ENCODE measurements at places on chromosomes 11 and 22.

DNA sequence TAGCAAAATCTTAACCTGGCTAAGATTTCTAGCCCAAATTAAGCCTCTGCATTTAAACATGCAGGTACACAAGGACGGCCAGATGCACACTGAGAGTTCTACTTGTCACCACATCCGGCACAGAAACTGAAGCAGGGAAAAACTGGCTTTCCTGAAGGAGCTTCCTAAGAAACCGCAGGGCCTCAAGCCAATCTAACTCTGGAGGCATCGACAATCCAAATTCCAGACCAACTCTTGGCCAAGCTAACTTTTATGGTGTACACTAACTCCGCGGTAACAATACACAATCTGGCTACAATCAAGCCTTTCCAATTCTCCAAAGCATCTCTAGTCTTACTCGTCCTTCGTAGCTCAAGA, 1.2 kb downstream of the MSANTD2 start:
- no peak for DNase-seq

DNA sequence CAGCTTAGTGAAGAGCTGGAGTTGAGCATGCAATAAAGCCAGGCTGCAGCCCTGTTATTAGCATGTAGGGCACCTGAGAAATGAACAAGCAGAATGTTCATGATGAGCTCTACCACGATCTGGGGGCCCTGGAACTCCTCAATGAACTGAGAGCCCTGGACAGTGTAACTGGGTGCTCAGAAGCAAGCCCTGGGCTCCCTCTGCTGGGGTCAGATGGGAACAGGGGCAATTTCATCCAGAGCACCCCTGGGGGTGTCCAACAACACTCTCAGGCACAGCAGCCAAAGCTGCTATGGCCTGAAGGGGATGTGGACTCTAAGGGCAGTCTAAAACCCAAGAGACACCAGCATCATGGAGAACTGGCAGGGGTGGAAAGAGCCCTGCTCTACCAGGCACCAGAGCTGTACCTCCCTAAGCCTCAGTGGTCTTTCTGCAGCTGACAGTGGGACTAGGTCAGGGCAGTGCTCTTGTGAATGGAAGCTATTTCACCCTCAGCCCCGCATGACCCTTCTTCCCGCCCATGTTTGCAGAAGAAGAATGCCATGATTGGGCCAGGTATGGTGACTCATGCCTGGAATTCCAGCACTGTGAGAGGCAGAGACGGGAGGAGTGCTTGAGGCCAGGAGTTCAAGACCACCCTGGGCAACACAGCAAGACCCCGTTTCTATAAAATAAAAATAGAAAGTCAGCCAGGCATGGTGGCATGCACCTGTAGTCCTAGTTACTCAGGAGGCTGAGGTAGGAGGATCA, 28.9 kb downstream of the THOC5 start:
- no peak for DNase-seq

DNA sequence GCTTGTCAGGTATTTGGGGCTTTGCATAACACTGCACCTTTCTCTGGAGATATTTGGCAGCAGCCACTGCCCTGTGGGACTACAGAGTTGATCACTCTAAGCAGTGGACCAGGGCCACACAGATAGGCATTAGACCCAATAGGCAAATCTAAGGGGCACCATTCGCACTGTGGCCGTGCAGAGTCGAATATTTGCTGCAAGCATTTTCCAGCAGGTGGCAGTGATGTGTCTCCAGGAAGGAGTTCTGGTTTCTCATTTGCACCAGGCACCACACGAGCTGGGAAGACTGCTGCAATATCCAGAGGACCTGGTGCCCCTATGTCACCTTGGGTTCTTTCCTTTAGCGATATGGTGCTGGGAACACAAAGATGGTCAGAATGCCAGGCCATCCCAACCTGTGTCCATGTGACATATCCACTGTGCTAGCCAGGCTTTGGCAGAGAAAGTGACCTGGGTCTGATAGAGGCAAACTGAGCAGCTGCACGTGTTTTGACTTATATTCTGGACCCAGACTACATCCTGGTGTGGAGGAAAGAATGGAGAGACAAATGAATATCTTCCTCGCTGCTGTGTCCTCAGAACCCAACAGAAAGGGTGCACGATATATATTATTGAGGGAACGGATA, 318.7 kb downstream of the BUD13 start:
- DNase-seq, result no peak

DNA sequence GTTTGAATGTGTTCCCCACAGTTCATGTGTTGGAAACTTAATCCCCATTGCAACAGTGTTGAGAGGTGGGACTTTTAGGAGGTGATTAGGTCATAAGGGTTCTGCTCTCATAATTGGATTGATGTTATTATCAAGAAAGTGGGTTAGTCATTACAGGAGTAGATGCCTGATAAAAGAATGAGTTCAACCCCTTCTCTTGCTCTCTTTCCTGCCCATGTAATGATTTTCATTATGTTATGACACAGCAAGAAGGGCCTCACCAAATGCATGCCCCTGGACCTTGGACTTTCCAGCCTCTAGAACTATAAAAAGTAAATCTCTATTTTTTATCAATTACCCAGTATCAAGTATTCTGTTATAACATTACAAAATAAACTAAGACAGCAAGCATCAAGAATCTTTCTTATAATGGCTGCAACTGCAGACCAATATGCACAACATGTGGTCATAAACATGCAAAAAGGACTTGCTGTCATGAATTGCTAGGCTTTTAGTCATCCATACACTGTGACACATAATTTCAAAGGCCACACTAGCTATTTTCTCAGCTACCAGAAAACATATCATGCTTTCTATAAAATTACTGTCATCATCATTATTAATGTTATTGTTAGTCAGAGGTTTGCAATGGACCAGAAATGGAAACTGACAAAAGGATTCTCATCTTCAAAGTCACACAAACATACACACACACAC, 99.9 kb upstream of the GUCY1A2 start:
- no peak for DNase-seq

GRCh38 chr22:21068681-21069276, 23.0 kb downstream of the LRRC74B start:
- no peak for DNase-seq

DNA sequence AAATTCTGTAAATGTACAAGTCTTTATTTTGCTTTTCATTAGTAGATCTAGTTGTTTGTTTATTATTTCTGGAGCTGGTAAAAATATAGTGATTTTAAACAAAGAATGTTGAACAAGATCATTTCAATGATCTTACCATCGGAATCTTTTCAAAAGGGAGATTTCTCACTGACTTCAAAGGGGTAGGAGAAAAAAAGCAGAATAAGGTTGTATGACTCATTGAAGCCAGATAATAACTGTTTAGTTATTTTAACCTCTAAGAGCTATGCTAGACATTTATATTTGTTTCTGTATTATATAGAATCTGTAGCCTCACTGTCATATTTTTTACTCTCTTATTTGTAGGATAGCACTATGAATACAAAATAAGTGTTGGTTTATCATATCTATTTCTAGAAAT, 8.1 kb upstream of the PDE3B start:
- no peak for DNase-seq

DNA sequence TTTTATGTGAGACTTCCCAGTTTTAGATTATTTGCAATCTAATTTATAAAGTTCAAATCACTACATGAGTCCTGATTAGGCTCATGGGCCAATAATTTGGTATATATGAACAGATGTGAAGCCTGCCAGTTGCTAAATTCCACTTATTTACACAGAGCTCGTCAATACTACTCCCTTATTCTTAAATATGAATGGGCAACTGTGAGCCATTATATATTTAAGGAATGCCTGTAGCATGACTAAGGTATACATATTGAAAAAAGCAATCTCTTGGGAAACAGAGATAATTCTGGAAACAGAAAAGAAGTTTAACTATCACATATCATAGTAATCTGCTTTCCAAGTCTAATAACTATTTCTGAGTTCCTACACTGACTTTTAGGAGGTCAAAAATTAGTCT, 27.0 kb downstream of the RBMXL2 start:
- DNase-seq, result no peak

GRCh38 chr11:72114570-72114969, 2.1 kb upstream of the ANAPC15 start:
- DNase-seq, result no peak

DNA sequence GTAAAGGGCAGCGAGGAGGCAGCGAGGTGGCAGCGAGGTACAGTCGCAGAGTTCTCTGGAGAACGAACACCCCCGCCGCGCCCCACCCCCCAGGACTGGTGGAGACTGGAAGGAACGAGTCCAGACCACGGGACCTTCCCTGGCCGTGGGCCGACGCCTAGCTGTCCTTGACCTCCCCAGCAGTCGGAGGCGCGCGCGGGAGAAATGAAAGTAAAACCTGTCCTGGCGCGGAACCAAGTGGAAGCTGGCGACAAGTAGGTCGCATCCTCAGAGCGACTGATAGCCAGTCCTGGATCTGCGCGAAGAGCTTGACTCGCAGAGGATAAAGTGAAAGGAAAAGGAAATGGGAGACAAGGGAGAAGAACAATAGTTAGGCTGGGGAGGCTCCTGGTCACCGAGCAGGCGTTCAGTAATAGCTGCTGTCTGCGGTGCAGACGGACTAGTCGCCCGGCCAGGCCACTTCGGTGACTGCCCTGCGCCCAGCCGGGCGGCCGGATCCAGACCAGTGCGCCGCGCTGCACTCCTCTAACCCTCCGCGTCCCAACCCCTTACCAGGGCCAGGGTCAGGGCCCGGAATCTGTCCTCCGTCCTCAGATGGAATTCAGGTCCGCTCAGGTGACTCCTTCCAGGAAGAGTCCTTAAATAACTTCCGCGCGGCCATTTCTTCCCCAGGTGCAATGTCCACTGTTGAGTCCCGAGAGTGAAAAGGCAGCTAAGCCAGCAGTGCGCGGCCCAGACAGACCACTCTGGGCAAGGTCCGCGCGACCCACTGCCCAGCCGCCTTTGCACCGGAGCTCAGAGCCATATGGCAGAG, 1.9 kb upstream of the ADM start:
- no peak for DNase-seq

- DNase-seq, result no peak
Observed at GRCh38 chr22:36192542-36192941, 9.1 kb downstream of the APOL4 start.

DNA sequence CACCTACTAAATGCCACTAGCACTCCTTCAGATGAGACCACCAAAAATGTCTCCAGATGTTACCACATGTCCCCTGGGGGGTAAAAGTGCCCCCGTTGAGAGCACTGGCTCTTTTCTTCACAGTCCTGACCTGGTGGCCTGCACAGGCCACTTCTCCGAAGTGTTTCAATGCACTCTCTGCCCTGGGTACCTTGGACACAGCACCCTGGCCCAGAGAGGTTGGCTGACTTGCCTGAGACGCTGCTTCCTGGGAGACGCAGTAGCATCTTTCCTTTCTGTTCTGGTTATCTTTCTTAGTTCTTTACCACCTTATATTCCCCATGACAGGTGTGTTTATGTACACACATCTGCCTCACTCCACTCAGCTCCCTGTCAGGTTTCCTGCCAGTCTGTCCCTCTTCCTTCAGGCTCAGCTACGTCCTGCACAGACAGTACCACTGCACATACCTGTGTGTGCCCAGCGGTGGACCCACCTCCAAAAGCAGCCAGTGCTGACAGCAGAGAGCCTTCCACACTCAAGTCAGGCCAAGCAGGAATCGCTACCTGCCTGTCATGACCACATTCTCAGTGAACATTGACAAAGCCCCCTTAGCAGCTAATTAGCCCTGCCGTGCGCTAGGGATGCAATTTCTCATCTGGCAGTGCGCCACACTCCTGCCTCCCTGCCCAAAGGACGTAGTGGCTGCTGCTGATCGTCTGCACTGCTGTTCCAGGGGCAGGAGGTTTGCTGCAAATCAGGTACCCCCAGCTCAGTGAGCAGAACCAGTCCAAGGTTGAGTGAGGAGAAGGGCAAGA, 39.0 kb downstream of the FAM83F start:
- no peak for DNase-seq

DNA sequence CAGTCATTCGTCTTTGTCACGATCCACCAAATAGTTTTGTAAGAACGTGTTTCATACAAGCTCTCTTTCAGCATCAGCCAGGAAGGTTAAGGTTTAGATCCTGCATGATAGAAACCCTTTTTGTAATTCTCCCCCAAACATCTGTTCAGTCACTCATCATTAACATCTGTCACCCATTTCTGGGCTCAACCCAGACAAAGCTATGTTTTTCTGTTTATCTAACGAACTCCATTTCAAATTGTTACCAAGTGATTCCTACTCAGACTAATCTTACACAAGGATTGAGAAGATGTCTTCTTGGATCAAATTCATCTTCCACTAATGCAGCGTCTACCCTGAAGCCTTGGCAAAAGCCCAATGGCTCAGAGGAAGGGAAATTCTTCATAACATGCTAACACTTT, 58.8 kb downstream of the FZD4 start:
- DNase-seq, result no peak

GRCh38 chr22:37419969-37420685, 7.2 kb downstream of the ELFN2 start:
- DNase-seq, result no peak

DNA sequence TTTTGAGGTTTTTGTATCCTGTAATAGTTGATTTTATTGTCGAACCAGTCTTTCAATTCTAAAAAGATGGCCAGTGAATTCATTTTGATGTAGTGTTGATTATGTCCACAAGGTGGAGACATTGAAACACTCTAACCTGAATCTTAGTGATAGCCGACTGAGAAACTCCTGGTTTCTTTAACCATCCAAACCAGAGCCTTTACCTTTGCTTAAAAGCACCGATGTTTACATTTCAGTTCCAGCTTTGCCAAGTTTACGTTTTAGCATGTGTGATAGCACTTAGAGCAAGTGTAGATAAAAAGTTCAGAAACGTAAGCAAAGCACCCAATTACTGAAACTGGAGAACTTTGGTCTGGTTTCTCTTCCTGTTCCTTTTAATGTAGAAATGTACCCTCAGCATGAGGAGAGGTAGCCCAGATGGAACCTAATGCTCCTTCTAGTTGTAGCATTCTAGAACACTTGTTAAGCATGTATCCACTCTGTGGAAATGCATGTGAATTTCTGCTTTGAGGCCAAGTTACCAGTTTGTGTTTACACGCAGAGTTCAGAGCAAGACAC, 208.6 kb downstream of the DBX1 start:
- DNase-seq, result no peak

- DNase-seq, result no peak
Observed at GRCh38 chr11:67571443-67571842, 12.2 kb upstream of the GSTP1 start.

- DNase-seq, result no peak
Observed at GRCh38 chr22:23673826-23674690, 16.8 kb upstream of the RGL4 start.

- DNase-seq, result no peak
Observed at GRCh38 chr11:69511358-69512055, 30.0 kb downstream of the LINC01488 start.

- DNase-seq, result no peak
Observed at GRCh38 chr11:91100427-91100826, 877.6 kb upstream of the CHORDC1 start.

DNA sequence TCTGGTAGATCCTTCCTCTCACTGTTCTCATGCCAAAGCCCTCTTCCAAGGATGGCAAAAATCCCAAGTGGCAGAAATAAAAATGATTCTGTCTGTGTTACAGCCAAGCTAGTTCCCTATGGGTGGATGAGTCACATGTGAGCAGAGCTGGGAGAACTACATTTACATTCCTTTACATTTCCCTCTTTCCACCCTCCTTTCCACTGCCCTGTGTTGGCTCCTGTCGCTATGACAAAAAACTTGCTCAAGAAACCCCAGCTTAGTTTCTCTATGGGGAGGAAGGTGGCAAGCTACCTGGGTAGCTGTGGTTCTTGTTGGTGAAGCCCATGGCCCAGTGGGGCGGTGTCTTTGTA, 10.2 kb upstream of the DDB2 start:
- no peak for DNase-seq
